ENCODE measurements at places on chromosomes 4 and X.

DNA sequence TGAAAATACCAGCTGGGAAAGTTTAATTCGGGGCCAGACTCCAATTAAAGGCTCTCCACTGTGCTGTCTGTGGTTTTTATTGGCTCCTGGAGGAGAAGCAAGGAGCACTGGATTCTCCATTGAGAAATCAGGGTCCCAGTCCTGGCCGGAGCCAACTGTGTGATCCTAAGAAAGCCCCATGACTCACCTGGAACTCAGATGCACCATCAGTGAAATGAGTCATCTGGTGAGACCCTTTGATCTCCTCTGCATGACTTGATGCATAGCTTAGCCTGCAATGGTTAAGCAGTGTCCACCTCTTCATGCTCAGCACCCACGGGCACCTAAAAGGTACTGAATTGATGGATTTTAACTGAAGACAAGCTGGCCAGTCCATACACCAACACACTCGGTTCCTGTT, 119.2 kb upstream of the VCX3B start:
- no peak for DNase-seq

DNA sequence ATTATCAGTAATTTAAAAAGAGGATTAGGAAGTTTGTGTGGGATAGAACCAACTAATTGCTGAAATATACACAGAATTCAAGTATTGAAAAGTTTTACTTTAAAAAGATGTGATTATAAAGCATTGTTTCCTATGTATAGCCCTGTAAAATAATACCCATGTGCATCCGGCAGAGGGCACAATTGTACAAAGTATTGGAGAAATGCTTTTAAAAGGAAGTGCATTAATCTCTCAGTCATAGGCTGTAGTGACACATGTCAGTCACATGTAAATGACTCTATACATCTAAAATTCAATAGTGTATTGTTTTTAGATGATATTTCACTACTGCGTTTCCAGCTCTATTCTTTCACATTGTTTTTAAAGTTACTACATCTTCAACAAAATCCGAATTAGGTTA, 9.7 kb upstream of the GEMIN8 start:
- DNase-seq = peak; percentile 21

- DNase-seq = no peak
Measured at GRCh38 chr4:153426207-153426885, 39.8 kb upstream of the TMEM131L start.

DNA sequence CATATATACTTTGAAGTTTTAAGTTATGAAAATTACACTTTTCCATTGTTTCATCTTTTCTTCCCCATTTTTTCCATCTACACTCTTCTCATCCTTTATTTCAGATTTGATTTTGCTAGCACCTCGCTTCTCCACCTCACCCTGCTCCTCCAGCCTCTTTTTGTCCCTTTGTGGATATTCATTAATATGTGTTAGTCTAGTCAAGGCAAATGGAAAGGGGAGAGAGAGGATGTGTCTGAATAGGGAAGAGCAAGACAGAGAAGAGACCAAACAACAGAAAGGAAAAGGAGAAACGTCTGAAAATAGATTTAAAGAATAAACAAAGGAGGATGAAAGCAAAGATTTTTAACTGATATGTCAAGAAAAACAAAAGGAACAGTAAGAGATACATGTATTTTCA, 24.1 kb downstream of the GPM6A start:
- DNase-seq = no peak

DNA sequence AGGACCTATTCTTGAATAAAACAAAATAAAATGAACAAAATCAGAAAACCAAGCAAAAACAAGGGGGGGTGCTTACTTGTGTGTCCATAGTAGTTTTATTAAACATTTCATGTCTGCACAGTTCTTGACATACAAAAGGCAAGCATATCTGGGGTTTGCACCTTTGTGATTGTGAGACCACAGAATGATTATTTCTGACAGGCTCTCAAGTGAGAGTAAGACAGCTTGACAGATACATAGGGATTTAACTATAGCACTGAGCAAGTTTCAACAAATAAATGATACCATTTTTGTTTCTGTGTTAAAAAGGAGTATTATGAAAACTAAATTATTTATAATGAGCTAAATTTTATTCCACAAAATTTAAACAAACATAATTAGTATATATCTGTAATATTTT, 712.0 kb upstream of the PCDH10 start:
- DNase-seq = no peak

DNA sequence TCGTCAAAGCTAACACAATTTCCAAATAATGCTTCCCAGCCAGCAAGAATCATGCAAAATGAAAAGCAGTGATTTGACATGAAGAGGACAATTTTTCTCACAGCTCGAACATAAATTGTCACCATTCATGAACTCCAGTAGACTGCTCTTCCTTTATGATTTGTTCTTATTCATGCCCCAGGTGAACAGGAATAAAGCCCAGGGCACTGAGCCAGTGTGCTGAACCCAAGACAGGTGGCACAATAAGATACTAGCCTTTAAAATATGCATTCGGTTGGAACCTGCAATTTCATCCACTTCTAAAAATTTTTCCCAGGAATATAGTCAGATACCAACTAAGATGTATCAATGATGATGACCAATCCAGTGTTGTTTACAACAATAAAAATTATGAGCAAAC, 139.7 kb downstream of the PRSS12 start:
- DNase-seq = no peak

- no peak for DNase-seq
Measured at GRCh38 chr4:144178414-144178813, 37.9 kb upstream of the GYPA start.

GRCh38 chrX:75156531-75156945, 455 bp upstream of the ABCB7 start:
- DNase-seq = no peak

GRCh38 chr4:7985891-7986441, 46.3 kb upstream of the AFAP1 start:
- DNase-seq = no peak

GRCh38 chr4:133869486-133869885, 332.1 kb downstream of the PABPC4L start:
- no peak for DNase-seq

GRCh38 chr4:133145758-133146573, 3.1 kb upstream of the PCDH10 start:
- no peak for DNase-seq

DNA sequence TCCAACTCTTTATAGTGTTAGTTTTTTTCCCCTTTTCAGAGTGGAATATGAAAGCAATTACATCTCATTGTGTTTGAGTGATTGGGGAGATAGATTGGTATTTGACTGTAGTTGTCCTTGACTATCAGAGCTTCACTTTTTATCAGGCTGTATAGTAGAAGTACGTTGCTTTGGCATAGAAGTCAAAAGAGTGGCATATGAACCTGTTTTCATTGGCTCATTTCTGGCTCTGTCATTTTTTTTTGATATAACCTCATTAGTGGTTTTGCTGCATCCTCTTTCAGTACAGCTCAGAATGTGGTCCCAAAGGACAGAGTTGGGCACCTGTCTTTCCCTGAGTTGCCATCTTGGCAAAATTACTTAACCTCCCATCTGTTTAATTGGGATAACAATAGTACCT, 1.4 kb downstream of the TMA16 start:
- DNase-seq = no peak

GRCh38 chr4:7315286-7315685, 119.4 kb downstream of the PSAPL1 start:
- no peak for DNase-seq

- DNase-seq = no peak
Measured at GRCh38 chr4:35125995-35126712, 1118.2 kb downstream of the ARAP2 start.

DNA sequence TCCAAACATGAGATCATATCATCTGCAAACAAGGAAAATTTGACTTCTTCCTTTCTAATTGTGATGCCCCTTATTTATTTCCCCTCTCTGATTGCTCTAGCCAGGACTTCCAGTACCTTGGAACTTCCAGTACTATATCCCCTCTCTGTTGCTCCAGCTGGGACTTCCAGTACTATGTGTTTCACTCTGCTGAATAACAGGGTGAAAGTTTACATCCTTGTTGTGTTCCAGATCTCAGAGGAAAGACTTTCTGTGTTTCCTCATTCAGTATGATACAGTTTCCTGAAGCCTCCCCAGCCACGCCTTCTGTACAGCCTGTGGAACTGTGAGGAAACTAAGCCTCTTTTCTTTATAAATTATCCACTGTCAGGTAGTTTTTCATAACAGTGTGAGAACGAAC, 381.3 kb upstream of the FAM47C start:
- DNase-seq = no peak

DNA sequence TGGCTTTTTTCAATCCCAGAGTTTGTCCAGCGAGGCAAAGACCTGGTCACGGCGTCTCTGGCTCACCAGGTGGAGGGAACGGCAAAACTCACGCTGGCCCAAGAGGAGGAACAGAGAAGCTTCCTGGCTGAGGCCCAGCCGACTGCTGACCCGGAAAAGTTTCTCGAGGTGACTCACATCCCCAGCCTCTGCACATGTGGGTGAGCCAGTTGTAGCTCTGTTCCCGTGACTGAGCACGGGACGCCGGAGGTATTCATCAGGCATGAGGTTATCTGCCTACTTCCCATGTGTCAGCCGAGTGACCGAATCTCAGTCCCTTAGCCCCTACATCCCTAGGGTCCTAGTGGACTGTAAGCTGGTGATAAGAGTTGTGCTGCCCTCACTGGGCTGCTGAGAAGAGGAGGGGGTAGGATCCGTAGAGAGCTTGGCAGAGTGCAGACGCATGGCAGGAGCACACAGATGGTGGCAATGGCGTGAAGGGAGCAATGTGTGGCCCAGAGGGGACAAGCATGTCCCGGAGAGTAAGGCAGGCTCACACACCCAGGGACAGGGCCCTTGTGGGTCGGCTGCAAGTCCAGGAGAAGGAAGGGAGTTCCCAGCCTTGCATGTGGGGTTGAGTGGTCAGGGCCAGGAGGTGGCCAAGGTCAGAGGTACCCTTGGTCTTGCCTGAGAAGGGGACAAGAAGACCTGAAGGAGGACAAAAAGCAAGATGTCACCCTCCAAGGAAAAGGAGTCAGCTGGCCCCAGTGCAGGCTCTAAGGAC, 42.9 kb downstream of the EVC start:
- DNase-seq = no peak

GRCh38 chr4:7402526-7402925, 32.2 kb downstream of the PSAPL1 start:
- no peak for DNase-seq

GRCh38 chr4:61603086-61603485, 403.0 kb downstream of the ADGRL3 start:
- no peak for DNase-seq

GRCh38 chr4:16642897-16643296, 255.5 kb downstream of the LDB2 start:
- DNase-seq = no peak

GRCh38 chr4:72525938-72526337, 43.1 kb downstream of the ADAMTS3 start:
- no peak for DNase-seq

DNA sequence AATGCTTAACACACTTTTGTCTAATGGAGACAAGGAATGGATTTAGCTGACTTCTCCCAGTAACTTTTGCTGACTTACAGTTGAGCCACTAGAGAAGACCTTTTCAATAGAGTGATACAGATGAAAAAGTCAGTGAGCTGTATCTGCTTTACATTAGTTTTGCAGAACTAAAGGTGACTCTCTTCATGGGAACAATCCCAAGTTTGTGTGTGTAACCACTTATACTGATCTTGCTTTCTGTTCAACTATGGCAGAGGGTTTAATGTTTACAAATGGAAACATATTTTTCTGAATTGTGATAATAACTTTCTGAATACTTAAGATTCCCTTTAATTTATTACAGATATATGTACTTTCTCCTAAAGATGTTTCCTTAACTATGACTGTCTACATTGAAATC, 182.6 kb upstream of the PUDP start:
- DNase-seq = no peak

DNA sequence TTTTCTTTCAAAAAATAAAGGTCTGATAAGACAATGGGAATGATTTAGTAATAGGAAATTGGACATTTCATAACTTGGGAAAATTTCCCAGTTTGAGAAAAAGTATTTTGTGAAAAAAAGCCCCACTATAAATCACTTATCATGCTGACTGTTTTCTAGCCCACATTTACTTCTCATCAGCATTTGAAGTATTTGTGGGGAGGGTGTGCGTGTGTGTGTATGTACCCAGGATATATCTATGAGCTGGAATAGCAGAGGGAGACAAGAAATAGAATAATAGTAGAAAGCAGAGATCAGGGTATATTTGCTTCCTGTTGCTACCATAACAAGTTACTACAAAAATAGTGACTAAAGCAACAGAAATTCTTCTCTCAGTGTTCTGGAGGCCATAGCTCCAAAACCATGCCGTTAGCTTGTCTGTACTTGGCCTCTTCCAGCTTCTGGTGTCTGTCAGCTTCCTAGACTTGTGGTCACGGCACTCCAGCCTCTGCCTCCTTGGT, 139.8 kb downstream of the PTTG2 start:
- DNase-seq = no peak

DNA sequence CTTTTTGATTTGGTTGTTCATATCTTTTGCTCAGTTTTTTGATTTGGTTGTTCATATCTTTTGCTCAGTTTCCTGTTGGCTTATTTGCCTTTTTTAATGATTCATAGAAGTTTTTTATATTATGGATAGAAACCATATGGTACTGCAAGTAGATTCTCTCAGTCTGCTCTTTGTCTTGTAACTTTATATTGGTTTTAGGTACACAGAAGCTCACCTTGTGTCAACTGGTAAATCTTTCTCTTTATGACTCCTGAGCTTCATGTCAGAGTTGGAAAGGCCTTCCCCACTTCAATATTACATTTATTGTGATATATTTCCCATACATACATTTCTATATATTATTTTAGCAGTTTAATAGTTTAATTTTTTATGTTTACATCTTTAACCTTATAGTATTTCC, 8.2 kb upstream of the VGLL1 start:
- no peak for DNase-seq

GRCh38 chrX:135528254-135528653, 7.8 kb downstream of the INTS6L start:
- no peak for DNase-seq

- DNase-seq = no peak
Measured at GRCh38 chrX:105823092-105823455, 735 bp downstream of the NRK start.

- DNase-seq = no peak
Measured at GRCh38 chr4:164614329-164614728, 139.6 kb upstream of the SMIM31 start.

- DNase-seq = no peak
Measured at GRCh38 chrX:23610495-23610894, 56.8 kb upstream of the PRDX4 start.

DNA sequence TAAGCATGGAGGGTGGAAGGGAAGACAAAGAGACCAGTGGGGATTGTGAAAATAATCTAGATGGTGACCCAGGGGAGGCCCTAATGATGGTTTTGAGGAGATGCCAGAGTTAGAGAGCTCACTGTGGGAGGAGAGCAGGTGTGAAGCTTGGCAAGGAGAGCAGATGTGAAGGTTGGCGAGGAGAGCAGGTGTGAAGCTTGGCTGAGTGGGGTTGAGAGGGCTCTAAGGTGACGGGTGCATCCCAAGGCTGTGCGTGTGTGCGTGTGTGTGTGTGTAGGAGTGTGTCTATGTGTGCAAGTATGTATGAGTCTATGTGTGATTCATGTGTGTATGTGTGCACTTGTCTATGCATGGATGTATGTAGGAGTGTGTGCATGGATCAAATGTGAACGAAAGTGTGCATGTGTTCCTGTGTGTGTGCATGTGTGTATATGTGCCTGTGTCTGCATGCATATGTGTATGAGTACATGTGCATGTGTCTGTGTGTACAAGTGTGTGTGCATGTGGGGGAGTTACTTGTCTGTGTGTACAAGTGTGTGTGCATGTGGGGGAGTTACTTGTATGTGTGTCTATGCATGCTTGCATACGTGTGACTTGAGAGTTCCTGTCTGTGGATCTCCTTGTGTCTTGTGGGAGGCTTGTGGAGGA, 72.0 kb downstream of the EVC start:
- no peak for DNase-seq

- no peak for DNase-seq
Measured at GRCh38 chr4:125725957-125726525, 411.3 kb downstream of the FAT4 start.

Measured in activated CD4-positive, alpha-beta T cell treated with anti-CD3 and anti-CD28 coated beads for 24 hours (primary cell).